ENCODE measurements at places on chromosomes 1 and 21.
A peak's percentile ranks its signal among the peaks of the same experiment; 100 is the strongest.

DNA sequence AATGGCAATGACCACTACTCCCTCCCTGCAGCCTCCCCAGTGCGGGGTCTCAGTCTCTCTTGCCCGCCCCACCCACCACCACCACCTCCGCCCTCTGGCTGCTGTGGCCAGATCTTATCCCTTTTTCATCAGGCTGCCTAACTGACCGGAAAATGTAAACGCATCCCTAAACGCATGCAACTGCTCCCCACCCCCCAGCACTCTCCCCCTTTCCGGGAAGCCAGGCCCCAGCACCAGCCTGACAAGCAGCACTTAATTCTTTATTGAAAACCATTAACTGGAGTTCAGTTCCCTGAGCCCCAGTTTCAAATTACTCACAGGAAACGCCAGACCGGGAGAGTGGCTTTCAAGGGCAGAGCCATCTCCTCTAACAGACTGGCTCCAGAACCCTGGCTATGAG lies 147.7 kb downstream of the DMRTA2 start:
- DNase-seq = peak; percentile 44

GRCh38 chr1:203311368-203312301 lies 6.3 kb downstream of the BTG2 start:
- no peak for DNase-seq

- no peak for DNase-seq
Measured at GRCh38 chr1:198809247-198809646, 170.4 kb downstream of the PTPRC start.

DNA sequence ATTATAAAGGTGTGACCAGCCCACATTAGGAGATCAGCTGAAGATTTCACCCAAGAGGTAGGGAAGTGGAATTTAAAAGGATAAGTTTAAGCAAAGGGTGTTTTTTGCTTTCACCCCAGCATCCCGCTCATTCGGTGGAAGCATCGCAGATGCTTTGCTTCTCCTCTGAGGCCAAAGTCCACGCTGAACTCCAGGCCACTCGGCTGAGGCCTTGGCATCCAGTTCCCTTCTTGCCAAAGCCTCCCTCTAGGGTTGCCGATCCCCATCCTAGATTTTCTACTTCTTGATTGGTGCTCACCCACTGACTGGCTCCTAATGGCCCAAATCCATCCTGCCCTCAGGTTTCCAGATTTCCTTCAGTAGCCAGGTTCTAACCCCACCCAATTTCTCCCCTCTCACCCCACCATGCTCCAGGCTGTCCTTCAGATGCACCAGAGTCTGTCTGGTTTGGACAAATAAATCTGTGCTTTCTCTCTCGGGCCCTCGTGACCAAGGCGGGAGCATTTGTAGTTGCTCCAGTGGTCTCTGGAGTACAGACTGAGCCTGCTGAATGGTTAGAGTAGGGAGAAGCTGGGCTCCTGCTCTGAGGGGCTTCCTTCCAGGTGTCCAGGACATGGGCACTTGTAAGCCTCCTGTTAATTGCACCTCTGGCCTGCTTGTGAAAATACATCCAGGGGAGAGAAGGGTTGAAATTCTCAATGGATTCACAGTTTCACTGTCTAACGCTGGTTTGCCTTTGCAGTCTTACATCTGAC lies 193.2 kb downstream of the C1orf94 start:
- DNase-seq = no peak
